Daoy (cell line): ENCODE measurements at places on chromosomes 5 and 9.

DNA sequence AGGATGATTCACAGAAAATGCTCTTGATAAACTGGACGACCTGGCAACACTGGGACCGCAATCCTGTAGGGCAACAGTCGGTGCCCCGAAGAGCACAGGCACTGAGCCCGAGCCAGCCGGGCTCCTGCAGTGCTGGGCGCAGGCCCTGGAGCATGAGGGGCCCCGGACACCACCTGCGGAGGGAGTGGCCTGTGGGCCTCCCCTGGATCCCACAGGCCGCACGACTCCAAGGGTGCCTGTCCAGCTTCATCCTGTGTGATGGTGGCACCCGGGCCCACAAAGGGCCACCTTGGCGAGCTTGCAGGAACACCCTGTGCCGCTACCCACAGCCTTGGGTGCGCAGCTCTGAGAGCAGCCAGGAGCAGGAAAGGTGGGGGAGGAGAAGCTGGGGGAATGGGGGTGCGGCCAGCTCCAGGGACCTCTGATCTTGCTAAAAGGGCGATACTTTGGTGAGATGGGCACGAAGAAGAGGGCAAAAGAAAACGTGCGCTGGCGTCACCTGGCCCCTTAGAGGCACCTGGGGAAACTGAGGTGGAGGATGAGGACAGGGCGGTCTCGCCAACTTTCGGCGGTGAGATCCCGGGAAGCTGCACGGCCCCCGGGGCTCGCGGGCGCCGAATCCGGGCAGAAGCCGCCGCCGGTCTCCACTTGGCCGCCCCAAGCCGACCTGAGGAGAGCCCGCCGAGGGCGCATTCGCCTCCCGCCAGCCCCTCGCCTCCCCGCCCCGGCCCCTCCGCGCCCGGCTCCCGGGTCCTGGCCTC is 722 bp downstream of the TBC1D9B start:
- DNase-seq: peak; percentile 32

DNA sequence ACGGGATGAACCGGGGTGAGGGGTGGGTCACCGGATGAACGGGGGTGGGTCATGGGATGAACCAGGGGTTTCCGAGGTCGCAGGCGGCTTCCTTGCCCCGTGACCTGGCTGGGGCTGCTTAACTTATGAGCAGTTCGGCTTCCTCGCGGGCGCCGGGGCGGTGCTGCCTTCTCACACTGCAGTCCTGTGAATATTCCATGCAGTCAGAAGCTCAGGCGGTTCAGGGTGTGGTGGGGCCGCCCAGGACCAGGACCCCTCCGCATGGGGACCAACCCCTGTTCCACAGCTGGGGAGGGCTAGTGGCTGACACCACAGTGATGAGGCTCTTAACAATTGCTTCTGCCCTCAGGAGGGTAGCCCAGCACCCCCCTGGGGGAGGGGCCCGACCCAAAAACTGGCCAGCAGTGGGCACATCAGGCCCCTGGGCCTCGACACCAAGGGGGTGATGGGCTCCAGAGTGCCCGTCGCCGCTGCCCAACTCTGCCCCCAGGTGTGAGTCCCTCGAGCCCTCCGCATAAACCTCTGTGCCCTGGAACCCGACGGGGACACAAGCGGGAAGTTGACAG is 30.9 kb upstream of the SLC9A3 start:
- DNase-seq: peak; percentile 34

GRCh38 chr5:141919218-141920119 is 4.2 kb upstream of the DELE1 start:
- no peak for DNase-seq

- DNase-seq: peak; percentile 68
Measured at GRCh38 chr5:142697356-142698255, 11.7 kb upstream of the FGF1 start.

DNA sequence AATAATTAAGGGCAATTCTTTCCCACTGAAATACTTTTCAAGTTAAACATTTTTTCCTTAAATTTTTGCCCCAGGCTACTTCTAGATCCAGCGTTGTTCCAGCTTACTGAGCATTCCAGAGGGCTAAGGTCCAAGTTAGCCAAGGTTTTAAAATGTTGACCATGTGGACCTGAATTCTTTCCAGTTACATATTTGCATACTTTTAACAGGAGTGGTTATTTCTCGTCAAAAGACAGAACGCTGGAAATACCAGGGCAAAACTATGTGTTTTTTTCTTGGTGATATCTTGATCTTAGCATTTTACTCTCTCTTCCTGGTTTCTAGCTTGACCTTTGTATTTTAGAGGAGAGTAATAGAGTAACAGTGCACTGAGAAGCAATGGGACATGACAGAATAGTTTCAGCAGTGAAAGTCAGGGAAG is 32.8 kb downstream of the TMC1 start:
- DNase-seq: no peak

GRCh38 chr9:83401328-83401900 is 136.8 kb downstream of the FRMD3 start:
- no peak for DNase-seq

- peak; percentile 91 for DNase-seq
Measured at GRCh38 chr9:131349881-131350563, 43.9 kb upstream of the PRRC2B start.

- no peak for DNase-seq
Measured at GRCh38 chr9:7690014-7690413, 109.6 kb downstream of the DMAC1 start.

- DNase-seq: peak; percentile 93
Measured at GRCh38 chr5:107542428-107542827, 128.3 kb downstream of the EFNA5 start.

DNA sequence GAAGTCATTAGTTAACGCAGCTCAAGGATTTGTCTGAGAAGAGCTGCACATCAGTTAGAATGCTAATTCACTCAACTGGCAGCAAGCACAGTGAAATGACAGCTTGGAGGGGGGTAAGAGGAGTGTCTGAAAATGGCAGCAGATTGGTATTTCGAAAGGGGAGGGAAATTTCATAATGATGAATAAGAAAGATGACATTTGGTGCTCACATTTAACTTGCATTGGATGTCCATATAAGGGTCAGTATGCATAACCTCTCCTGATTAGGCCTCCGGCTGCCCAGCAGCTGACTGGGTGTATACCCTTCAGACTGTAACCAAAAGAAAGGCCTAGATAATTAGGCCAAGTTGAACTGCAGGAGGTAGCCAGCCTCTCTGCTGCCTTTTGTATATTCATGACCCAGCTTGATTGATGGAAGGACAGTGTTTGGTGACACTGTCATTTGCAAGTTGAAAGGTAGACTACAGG is 131.0 kb downstream of the PBX3 start:
- peak; percentile 7 for DNase-seq

GRCh38 chr5:86997516-86997915 is 270.2 kb upstream of the RASA1 start:
- DNase-seq: no peak

DNA sequence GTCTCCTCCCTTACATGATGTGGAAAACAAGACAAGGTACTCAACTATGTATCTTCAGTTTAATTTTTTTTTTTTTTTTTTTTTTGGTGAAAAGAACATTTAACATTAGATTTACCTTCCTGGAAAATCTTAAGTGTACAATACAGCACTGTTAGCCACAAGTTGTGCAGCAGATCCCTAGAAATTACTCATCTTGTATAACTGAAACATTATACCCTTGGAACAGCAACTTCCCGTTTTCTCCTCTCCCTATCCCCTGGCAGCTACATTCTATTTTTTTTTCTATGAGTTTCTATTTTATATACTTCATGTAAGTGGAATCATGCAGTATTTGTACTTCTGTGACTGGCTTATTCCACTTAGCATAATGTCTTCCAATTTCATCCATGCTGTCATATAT is 421.9 kb upstream of the FTMT start:
- DNase-seq: no peak

- peak; percentile 47 for DNase-seq
Measured at GRCh38 chr5:128304088-128304487, 220.5 kb downstream of the SLC12A2 start.

GRCh38 chr5:140056880-140057279 is 13.8 kb upstream of the NRG2 start:
- no peak for DNase-seq

DNA sequence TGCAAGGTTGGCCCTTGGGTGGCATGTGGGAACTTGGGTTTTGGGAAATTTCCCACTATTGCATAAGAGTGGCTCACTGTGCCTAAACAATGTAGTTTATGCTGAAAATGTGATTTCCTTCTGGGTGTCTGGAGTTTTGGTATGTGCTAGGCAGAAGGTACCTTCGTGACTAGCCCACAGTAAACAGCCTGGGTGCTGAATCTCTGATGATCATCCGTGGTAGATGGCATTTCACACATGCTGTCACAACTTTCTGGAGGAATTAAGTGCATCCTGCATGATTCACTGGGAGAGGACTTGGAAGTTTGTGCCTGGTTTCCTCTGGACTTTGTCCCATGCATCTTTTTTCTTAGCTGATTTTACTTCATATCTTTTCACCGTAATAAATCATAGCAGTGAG is 64.5 kb downstream of the LNPEP start:
- DNase-seq: no peak

DNA sequence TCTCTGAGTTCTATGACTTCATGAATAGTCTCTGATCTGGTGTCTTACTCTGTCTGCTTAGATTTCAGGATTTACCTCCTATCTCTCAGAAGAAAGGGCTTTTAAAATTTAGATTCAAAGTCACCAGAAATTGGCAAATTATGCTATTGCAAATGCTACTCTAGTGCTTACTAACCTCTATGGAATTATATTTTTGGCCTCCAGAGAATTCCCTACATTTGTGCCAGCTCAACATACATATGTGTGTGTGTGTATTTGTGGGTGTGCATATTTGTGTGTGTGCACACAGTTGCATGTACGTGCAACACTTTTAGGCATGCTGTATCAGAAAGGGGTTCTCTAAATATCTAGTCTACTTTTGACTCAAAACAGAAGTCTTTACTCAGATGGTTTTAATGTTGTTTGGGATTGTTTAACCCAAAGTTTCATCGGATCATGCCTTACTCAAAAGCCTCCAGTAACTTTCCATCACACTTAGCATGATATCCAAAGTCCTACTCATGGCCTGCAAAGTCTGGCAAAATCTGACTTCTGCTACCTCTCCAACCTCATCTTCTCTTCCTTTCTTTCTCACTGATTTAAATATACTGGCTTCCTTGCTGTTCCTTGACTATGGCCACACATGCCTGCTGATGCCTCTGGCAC is 147.6 kb upstream of the NR3C1 start:
- no peak for DNase-seq

DNA sequence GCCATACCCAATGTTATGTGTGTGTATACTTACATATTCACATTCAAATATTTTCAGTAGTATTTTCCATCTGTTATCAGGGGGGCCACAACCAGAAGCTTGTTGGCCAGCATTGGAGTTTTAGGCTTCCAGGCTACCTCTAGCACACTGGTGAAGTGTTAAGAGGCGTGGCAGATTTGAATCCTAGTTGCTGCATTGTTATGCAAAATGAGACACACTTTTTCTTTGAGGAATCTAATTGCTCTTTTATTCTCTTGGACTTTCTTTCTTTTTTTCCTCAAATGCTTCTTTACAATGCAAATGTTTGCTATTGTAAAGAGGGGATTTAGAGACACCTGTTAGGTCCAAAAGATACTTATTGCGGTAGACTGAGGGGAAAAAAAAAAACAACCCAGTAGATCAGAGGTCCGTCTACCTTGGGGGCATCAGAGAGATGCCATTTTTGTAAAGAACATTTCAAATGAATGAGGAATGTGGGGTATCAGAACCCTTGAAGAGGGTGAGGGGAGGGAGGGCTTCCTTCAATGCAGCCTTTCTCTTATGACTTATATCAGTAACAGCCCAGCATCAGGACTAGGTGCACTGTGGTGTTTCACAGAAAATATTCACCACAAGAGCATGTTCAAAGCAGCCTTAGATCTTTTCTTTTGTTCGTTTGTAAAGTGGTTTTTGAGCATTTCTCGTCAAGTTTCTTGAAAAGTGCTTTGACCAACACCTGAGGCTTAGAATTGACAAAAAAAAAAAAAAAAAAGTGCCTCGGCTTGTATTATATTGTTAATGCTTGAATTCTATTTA is 3.8 kb downstream of the SMARCA2 start:
- DNase-seq: no peak

GRCh38 chr5:144247131-144247530 is 76.5 kb downstream of the KCTD16 start:
- no peak for DNase-seq

DNA sequence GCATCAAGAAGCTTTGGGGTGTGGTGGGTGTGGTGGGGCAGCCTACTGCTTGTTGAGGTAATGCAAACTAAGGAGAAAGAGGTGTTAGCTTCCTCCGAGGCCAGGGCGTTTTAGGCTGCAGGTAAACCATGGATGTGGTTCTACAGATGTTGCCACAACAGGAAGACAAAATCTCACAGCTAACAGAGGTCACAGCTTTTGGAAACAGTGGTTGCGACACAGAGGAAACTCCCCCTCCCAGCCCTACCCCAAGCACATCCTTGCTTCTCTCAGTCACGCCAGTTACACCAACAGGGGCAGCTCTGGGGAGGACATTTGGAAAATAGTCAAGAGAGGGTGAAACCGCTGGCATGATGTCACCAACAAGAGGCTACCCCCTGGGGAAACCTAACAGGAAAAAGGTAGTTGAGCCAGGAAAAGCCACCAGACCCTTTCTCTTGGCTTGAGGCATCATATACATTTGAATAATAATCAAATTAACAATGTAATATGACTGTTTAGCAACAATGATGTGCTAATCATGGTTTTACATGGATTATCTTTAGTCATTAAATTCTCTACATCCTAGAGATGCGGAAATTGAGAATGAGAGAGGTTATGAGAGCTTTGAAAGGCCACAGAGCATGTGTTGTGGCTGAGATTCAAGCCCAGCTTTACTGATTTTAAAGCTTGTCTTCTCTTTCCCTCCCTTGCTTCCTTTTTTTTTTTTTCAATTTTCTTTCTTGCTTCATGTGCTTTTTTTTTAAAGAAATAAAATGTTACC is 82.2 kb upstream of the IL12B start:
- peak; percentile 84 for DNase-seq
